Activated T-cell treated with anti-CD3 and anti-CD28 coated beads, Interleukin-2, amount 50 U/mL, for 48 hours (primary cell): ENCODE measurements at places on chromosomes 7 and 10.
A peak's percentile ranks its signal among the peaks of the same experiment; 100 is the strongest.

DNA sequence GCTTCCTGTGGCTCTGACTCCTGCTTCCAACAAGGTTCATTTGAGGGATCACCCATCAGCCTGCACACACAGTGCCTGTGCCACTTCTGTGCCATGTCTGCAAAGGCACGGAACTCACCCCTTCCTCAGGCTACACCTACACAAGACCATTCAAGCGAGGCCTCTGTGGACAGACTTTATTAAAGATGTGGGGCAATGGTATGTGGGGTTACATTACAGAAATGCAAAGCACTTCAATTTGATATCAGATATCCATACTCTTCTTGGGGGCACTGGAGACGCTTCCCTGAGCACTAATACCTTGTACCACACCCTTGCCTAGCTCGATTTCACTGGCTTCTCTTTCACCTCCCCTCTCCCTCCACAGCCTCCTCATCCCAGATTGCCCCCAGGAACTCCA, 84.4 kb upstream of the FGL2 start:
- DNase-seq = no peak

GRCh38 chr7:152574892-152575548, 100.9 kb downstream of the XRCC2 start:
- DNase-seq = no peak

- DNase-seq = no peak
Observed at GRCh38 chr10:4947039-4947634, 16.1 kb upstream of the AKR1C1 start.

DNA sequence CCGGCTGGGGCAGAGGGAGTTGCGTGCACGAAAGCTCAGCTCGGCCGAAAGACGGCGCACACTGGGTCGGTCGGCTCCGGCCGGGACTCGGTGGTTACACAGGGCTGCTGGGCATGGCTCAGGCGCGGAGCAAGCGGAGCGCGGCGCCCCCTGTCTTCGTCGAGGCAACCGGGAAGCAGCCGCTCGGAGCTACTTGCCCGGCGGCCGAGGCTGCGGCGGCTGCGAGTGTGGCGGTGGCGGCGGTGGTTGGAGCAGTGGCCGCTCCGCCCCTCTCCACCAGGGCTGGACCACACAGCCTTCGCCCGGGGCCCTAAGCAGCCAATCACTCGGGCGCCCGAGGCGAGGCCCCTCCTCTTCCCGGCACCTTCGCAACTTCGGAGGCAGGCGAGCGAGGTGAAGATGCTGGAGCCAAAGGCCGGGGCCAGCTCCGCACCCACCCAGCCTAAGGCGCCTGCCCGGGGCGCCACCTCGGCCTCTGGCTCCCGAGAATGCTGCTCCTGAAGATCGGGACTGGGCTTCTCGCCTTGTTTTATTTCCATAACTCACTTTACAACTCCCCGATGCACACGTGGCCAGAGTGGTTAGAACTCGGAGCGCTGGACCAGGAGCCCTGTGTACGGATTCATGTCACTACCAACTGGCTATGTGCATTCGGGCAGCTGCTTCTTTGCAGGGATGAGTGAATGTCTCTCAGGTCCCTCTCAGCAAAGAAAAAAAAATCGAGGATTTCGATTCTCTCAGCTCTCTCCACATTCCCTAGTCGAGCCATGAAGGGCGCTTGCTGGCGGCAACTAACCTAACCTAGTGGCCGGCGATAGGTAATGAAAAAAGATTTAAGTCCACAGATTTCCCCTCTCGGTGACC, at the start of gene TLL2:
TLL2 (minus strand) TSS at position 229 of the 864 bp plus-strand sequence. CDS start 241 bp downstream, outside the sequence.
- DNase-seq = peak; percentile 74

DNA sequence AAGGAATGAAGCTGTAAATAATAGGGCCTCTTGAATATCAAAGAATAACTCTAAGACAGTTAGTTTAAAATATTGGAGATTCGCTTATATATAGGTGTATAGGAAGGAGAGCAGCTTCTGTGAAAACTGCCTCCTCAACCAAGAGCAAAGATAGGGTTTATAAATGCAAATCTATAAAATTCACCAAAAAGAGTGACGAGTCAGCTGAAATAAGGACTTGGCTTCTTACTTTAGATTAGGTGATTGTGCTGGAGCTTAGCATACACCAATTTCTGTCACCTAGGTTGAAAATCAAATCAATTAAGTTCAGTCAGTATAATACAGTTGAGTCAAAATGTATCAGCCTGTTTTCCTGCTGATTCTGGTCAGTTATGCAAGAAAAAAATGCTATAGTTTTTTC, 113.8 kb upstream of the SGCE start:
- no peak for DNase-seq

- no peak for DNase-seq
Observed at GRCh38 chr7:78326876-78327275, 528.3 kb downstream of the PHTF2 start.

DNA sequence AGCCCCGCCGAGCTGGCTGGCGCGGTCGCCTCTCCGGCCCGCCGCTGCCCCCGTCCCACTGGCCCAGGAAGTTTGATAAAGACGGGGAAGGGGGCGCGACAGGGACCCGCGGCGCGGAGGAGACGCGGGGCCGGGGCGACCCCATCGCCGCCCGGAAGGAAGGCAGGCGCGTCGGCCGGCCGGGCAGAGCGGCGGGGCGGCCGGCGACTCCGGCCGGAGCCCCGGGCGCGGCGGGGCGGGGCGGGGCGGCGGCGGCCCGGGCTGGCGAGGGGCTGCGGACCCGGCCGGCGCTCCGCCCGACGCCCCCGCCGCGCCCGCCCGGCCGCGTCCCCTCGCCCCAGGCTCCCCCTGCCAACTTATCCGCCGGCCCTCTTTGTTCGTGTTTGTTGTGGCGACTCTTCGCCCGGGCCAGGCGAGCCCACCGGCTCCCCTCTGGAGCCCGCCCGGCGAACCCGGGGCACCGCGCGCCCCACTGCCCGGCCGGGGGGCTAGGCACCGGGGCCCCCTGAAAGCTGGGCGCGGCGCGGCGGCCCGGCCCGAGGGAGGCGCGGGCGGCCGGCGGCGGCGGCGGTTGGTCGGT, 571 bp downstream of the KDM7A start:
- DNase-seq = no peak

GRCh38 chr10:129546106-129546505, 79.1 kb downstream of the MGMT start:
- DNase-seq = no peak

- DNase-seq = peak; percentile 71
Observed at GRCh38 chr7:74417419-74417971, 36.2 kb upstream of the GTF2IRD1 start.

DNA sequence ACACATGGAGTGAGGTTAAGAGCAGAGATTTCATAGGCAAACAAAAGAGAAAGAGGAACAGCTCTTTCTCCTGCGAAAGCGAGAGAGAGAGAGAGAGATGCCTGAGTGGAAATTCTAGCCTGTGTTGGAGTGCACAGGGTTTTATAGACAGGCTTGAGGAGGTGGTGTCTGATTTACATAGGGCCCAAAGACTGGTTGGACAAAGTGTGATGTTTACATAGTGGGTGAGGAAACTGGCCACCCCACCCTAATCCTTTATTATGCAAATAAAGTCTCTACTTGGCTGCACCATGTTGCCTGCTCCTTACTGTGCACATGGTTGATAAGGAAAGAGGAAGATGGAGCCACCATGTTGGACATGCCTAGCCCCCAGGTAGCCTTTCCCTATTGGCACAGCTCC, 967.8 kb upstream of the SORCS1 start:
- DNase-seq = no peak

DNA sequence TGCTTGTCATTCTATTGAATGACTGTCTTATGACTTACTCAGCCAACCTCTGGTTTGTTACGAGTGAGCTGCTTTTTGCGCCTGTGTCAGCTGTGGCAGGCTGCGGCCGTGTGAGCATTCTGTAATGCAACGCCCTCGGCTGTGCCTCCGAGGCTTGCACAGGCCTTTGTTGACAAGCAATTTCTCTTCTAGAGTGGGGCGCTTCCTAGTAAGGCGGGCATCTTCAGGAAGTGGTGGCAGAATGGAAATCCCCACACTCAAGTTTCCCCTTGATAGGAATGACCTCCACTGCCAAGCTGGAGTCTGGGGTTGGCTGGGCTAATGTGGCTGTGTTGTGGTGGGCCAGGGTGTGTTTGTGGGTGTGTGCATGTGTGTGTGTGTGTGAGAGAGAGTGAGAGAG, 20.2 kb upstream of the TMEM178B start:
- DNase-seq = peak; percentile 66

- peak; percentile 34 for DNase-seq
Observed at GRCh38 chr7:47404010-47404409, 177.9 kb downstream of the TNS3 start.

DNA sequence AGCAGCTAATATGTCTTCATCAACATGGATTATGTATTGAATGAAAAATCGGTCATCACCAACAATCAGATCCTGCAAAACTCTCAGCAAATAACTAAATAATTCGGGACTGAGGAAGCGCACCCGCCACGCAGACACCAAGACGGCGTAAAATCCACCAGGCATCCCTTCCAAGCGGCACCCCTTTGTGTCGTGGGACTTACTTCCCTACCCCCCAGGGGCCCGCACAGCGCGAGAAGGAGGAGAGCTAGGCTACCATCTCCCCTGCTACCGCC, 721 bp downstream of the ARL3 start:
- DNase-seq = no peak

DNA sequence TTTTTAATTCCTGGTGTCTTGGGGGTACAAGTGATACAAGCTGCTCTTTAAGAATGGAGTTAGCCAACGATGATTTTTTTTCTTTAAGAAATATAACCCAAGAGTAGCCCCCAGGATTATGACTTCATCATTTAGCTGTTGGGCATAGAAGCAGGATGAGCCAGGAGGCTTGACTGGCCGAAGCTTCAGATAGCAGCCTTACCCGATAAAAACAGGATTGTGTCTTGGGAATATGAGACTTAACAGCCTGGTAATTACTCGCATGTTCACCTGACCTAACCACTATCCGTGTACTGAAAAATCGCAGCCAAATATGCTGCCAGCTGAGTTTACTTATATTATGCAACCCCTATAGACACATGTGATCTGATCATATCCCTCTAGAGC, 346.0 kb upstream of the BMPER start:
- DNase-seq = no peak

GRCh38 chr10:18400201-18400905, 251.0 kb downstream of the NSUN6 start:
- no peak for DNase-seq

DNA sequence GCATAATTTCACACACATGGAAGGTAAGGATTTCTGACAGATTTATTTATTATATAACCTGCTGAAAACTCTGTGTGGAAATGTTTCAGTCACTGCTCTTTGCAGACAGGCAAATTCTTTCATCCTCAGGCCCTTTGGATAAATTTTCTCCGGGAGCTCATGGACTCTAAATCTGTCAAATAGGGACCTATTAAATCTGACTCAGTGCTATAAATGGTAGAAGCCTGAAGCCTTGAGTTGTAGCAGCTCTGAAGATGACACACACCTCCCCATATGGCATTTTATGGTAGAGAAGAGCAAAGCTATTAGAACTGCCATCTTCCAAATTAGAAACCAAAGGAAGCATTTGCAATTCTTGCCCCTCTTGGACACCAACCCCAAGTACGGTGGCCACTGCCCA, 808.7 kb downstream of the XPNPEP1 start:
- DNase-seq = no peak

DNA sequence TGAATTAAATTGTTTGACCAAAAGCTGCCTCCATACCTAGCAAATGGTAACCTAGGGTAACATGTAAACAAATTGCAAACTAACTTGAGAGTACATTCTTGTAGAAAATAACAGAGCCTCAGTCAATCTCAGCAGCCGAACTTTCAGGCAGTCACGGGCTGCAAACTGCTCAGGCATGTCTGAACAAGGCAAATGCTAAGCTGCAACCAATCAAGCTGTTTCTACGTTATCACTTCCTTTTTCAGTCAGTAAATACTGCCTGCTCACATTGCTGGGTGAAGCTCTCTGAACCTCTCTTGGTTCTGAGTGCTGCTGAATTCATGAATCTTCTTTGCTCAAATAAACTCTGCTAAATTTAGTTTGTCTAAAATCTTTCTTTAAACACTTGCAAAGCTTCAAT, 1212.4 kb downstream of the SORCS1 start:
- DNase-seq = no peak

- no peak for DNase-seq
Observed at GRCh38 chr10:117284716-117285494, 44.0 kb downstream of the SLC18A2 start.

GRCh38 chr7:136194878-136195277, 217.7 kb upstream of the MTPN start:
- no peak for DNase-seq

GRCh38 chr10:117646718-117647117, 104.2 kb downstream of the EMX2 start:
- no peak for DNase-seq

- no peak for DNase-seq
Observed at GRCh38 chr10:69242852-69243212, 22.7 kb downstream of the HKDC1 start.

- no peak for DNase-seq
Observed at GRCh38 chr10:28577506-28577905, 44.6 kb downstream of the WAC start.

DNA sequence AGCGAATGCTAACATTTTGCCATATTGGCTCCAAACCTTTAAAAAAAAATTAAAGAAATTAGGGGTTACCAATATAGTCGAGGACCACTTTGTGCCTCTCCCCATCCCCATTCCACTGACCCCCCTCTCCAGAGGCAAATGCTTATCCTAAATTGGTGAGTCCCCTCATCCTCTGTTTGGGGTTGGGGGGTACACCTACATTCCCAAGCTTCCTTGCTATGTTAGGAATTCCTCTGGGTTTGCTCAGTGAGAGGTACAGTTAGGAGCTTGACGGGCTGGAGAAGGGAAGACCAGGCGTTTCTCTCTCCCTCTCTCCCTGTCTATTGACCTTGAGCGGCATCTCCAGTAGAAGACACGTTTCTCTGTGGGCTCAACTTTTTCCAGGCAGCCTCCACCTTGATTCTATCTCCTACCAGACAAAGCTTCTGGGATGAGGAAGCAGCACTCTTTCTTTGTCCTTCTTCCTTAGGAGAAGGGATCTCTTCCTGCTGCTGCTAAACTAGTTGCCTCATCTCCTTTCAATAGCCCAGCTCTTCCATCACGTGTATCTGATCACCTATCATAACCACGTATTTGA, 6.6 kb upstream of the AKR1B15 start:
- DNase-seq = no peak
